Dermis microvascular lymphatic vessel endothelial cell (primary cell): ENCODE measurements at places on chromosomes 6 and 20.

GRCh38 chr6:131765081-131765803, 42.6 kb upstream of the ENPP1 start:
- DNase-seq, result no peak

DNA sequence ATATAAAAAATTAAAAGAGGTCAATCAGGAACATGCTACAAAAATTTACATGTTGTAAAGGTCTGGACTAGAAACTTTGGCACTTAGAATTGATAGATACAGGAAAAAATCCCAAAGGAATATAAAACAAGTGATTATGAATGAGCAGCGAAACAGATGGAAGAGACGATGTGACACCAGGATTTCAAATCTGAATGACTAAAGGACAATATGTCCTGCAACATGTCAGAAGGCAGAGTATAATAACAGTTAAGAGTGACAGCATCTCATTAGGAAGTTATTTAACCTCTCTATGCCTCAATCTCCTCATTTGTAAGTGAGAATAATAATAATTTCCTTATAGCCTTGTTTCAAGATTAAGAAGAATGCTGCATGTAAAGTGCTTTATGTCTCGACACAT, 50.3 kb downstream of the FRK start:
- DNase-seq, result no peak

GRCh38 chr20:45087097-45087790, 13.7 kb downstream of the KCNS1 start:
- no peak for DNase-seq

DNA sequence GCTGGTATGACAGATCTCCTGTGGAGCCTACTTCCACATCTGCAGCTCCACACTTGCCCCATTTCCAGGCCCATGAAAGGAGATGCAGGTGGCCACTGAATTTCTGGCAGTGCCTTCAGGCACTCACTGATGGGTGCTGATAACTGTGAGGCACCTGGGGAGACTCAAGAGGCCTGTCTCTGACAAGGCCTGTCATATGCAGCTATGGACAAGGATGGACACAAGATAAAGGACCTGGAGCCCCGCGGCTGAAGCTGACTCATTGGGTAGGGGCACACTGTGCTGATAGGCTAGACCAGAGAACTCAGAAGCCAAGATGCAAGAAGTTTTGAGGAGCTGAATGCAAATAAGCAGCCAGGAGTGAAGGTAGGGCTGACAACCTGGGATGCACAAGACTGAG, 81.0 kb upstream of the LRFN2 start:
- no peak for DNase-seq

GRCh38 chr6:67450641-67451040, 1184.4 kb upstream of the ADGRB3 start:
- DNase-seq, result no peak

GRCh38 chr6:33702345-33702977, 9.0 kb downstream of the UQCC2 start:
- peak; percentile 71 for DNase-seq

DNA sequence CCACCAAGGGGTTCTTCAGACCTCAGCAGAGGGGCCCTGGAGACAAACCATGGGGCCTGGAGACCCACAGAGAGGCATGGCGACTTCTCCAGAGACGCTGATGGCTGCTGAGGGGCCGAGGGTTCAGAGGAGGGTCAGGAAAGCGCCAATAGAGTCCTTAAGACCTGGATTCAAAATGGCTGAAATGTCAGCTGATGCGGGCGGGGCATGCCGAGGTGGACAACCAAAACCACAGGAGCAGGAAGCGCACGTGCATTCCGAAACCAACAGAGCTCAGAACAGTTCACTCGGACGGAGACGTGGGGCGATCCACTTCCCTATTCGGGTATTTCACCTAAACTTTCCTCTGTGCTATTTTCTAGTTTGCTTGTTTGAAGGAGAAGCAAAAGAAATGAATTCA, 99.9 kb upstream of the RIN2 start:
- no peak for DNase-seq

DNA sequence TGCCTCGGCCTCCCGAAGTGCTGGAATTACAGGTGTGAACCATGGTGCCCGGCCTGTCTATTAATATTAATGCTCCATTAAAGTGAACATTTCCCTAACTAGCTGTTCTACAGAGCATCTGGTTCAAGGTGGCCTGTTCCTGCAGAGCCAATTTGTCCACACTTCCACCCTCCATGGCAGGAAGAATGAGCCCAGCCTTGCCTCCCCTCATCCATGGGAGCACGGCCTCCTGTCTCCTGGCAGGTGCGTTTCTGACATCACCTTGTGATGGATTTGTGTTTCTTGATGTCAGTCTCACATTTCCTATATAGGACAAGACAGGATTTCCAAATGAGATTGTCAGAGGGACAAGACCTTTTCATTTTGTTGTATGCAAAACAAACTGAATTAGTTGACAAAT, 105.7 kb upstream of the FRMD1 start:
- DNase-seq, result no peak

- no peak for DNase-seq
Observed at GRCh38 chr6:25022140-25022553, 86.4 kb upstream of the RIPOR2 start.

- DNase-seq, result no peak
Observed at GRCh38 chr6:28953585-28954258, 29.9 kb upstream of the TRIM27 start.

DNA sequence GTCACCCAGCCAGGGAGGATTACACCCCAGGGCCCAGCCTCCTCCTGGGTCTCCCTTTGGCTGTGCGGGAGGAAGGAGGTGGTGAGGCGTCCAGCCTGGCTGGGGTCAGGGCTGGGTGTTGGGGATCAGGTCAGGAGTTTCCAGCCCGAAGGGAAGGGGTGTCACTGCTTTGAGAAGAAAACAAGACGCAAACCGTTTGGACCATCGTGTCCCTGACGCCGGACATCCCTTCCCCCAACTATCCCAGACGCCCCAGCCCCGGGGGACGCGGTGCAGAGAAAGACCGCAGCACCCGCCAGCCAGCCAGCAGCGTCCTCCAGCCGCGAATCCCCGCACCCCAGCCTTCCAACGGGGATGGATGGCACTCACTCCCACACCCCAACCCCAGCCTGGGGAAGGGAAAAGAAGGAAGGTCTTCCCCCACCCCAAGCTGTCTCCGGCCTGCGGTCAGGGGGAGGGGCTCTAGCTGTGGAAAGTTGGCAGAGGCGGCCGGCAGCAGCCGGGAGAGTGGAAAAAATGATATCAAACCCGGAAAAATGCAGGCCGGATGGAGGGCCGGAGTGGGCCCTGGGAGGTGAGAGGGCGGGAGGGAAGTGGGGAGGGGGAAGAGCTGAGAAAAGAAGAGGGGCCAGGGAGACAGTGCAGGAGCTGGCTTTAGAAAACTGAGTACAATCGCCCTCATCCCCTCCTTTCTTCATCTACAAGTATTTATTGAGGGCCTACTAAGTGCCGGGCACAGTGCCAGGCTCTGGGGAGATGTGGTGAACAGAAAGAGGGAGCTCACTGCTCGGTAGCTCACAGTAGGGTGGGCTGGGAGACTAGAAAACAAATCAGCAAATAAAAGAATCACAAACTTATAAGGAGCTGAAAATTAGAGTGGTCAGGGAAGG, 10.6 kb downstream of the REM1 start:
- peak; percentile 74 for DNase-seq

GRCh38 chr6:113625850-113626249, 231.3 kb upstream of the MARCKS start:
- no peak for DNase-seq

DNA sequence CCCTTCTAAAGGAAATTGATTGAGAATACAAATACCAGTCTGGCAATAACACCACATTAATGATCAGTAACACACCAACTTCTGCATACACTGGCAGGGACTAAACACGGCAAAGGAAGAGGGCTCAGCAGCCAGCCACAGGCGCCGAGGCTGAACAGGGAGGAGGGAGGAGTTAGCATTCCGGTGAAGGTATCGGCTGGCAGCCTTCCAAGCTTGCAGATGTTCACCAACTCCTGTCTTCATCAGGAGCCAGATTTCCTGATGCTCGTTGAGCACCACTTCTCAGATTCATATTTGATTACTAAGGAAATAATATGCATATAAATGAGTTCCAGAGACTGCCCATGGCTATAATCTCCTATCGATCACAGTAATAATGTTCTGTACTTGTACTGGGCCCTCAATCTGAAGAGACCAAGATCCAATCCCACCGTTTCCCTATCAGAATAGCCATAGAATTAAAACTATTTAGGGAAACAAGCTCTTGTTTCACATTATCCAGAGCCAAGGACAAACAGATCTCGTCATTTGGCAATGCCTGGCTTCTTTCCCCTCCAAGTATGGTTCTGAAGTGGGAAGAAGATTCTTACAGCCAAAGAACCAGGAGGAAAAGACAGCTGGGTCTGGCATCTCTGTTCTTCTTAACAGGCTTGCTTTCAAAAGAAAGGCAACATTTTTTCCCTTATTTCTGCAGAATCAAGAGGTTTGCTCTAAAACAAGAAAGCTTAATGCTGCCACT, 42.2 kb downstream of the GFOD1 start:
- DNase-seq, result peak; percentile 82

GRCh38 chr6:130671577-130671976, 155.6 kb upstream of the SMLR1 start:
- DNase-seq, result no peak

- peak; percentile 76 for DNase-seq
Observed at GRCh38 chr20:23048283-23049200, 930 bp downstream of the THBD start.

- no peak for DNase-seq
Observed at GRCh38 chr20:8621001-8621400, 447.9 kb upstream of the PLCB4 start.

DNA sequence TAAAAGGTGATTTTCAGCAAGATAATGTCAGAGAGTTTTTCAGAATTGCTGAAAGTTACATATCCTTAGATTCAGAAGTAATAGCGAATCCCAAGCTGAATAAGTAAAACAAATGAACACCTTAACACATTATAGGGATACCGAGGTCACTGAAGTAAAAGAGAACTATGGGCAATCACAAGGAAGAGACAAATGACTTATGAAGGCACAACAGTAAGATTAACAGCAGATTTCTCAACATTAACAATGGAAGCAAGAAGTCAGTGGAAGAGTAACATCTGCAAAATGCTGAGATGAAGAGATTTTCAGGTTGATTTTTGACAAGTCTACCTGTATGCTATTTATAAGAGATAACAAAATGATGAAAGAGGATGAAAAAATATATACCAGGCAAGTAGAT, 86.1 kb upstream of the EZR start:
- no peak for DNase-seq

- DNase-seq, result no peak
Observed at GRCh38 chr20:62056975-62057374, 8.7 kb downstream of the TAF4 start.

DNA sequence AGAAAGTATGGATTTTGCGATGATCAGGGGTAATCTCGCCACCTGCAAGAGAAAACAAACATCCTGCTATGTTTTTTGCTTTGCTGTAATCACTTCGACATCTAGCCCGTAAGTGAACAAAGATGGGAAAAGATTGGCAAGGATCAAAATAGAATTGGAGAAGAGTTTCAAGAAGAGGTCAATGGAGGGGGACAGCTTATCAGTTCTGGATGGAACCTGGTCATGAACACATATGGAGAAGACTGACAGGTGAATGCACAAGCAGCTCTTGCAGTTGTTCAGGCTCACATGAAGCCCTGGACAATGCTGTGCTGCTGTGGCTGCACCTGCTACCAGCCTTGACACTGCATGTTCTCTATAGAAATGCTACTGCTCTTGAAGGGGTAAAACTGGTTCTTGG, 222.1 kb downstream of the BCAS1 start:
- no peak for DNase-seq

DNA sequence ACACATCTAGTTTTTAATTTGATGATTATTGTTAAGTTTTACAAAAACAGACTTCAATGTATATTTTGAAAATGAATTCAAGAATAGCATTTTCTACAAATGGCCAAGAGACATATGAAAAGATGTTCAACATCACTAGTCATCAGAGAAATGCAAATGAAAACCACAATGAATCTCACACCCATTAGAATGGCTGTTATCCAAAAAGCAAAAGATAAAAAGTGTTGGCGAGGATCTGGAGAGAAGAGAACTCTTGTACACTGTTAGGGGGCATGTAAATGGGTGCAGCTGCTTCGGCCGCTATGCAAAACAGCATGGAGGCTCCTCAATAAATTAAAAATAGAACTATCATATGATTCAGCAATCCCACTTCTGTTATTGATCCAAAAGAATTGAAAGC, 185.8 kb upstream of the CCN2 start:
- no peak for DNase-seq

DNA sequence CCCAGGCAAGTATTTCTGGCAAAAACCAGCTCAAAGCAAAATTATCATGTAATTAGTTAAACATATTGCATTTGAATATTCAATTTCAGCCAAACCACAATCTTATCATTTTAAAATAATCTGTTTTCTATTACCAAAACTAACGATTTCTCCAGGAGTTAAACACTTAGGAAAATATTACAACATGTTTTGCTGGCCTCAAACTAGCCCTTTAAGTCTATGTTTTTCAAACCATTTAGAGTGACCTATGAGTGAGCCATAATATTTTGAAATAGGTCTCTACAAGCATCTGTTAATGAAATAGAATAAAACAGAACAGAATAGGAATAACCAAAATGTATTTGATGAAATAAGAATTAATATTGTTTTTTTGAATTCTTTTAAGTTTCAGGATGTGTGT, 370.9 kb downstream of the COL12A1 start:
- DNase-seq, result no peak

DNA sequence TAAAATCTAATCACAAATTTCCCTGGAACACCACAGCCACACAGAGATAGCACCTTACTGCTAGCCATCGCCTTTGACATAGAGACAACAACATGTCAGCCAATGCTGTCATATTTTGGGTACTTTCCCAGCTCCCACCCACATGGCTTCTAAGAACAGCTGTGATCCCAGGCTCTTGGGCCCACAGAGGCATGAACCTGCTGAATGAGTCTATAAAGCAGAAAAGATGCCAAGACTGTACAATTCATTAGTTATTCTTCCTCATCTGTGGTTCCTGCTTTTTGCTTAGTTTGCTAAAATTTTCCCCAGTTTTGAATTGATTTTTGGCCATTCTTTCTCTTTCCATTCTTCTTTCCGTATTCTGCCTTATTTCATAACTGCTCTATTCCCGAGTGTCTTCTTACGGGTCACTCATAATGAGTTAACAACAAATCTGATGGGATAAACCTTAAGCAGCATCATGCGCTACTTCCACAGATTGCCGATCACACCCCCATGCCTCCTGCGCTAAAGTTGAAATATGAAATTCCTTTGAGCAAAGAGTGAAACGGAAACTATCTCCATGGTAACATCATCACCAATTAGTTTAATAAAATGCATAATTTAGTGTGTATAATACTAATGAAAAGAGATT, 327.3 kb upstream of the HSF2 start:
- DNase-seq, result no peak

DNA sequence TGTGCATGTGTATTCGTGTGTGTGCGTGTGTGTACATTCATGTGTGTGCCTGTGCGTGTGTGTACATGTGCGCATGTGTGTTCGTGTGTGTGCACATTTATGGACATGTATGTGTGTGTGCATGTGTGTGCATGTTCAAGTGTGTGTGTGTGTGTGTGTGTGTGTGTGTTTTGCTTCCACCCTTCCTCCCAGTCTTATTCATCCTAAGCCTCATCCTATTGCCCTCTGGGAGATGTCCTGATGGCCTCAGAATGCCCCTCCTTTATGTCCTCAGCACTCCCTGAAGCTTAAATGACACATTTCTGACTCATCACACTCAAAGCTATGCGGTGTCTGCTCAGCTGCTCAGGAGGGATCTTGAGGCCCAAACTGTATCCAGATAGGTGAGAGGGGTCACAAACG, 76.6 kb upstream of the CCDC167 start:
- DNase-seq, result no peak

- no peak for DNase-seq
Observed at GRCh38 chr6:53130569-53131290, 17.9 kb downstream of the GCM1 start.
